ENCODE measurements at places on chromosomes 1 and 21.
A peak's percentile ranks its signal among the peaks of the same experiment; 100 is the strongest.

DNA sequence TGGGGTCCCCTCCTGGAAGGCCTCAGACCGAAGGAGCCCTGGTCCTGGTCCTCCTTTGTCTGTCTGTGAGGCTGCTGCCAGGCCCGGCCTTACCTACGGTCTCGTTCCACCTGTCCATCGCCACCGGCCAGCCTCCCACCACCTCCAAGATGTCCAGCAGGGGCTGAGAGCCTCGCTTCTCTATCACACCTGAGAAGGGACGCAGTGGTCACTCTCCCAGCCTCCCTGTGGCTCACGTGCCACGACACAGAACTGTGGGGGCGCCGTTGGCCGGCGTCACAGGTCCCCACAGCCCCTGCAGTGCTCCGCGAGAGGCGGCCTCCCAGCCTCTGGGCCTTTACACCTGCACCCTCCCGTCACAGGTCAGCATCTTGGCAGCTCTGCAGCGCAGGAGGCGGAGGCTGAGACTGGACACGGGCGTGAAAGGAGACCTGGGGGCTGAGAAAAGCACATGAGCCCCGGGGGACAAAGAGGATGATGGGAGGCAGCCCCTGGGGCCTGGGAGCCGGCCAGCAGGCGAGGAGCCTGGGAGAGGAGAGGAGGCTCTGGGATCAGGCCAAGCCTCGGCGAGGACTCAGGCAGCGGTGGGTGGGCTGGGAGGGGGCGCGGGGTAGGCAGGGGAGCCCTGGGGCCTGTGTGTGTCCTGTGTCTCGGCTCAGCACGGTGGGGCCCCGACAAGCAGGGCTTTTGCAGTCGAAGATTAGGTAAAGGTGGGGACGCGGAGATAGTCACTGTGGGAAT is 20.5 kb downstream of the PRXL2B start:
- no peak for DNase-seq

DNA sequence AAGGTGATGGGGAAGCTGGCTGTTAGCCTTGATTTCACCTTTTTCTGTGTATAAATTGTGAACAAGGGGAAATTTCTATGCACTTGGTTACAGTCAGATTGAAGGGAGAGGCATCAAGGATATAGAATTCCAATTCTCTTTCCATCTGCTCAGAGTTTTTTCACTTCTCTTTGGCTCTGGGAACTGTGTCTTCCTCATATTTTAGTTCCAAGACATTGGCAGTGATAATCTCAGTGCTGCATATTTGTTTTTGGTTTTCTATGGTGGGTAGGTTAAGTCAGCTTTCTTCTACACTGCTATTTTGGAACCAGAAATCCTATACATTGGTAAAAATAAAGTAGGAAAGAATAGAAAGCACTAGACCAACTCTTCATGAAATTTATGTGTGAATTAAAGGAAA is 569.6 kb upstream of the CXADR start:
- DNase-seq = no peak

GRCh38 chr1:30174499-30174898 is 548.9 kb downstream of the MATN1 start:
- DNase-seq = no peak

GRCh38 chr1:26583646-26584485 is 54.3 kb downstream of the RPS6KA1 start:
- DNase-seq = peak; percentile 1

DNA sequence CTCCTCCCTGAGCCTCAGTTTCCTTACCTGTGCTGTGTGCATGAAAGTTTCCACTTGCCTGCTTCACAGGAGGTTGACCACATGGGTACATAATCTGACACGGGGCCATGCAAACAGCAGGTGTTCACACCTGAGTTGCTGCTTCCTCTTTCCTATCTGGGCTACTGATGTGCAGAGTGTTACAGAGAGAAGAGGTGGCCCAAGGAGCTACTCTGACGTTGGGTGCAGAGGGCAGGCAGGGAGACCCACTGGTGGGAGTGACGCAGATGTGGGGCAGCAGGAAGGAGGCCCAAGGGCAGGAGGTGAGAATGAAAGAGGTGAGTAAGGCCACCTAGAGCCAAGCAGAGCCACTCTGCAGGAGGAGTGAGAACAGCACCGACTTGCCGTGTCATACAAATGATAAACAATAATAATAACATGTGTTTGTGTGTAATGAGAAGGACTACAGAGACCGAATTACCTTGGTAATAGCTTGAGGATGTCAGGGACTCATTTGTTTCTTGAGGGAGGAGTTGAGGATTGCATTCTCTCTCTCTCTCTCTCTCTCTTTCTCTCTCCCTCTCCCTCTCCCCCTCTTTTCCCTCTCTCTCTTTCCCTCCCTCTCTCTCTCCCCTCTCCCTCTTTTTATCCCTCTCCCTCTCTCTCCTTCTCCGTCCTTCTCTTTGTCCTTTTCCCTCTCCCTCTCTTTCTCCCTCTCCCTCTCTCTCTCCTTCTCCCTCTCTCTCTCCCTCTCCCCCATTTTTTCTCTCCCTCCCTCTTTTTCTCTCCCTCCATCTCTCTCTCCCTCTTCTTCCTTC is 87.4 kb upstream of the IGSF21 start:
- no peak for DNase-seq

GRCh38 chr1:72412286-72412685 is 129.9 kb upstream of the NEGR1 start:
- no peak for DNase-seq

DNA sequence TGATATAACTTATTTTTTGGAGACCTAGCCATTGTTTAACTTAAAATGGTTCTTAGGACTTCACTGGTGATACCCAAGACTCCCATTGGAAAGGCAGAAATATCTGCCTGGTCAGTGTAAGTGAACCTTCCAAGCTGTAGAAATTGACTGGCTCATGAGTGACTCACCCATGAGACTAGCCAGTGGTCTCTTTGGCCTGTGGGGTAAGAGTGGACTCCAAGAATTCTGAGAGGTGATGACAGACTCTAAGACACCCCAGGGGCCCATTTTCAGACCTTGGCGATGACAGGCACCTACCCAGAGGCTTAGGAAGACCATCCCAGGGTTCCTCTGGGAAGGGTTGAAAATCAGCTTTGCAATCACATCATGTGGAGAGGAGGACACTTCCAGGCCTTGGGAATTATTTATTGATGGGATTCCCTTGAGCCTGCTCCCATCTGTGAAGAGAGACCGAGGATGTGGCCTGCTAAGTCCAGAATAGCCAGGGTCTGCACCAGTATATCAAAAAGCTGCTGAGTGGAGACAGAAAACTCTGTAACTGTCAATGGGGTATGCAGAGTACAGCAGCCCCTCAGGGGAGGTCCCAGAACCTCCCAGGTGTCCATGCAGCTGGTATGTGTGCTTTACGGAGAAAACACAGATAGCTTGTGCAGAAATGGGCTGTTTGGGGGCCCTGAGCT is 78.9 kb downstream of the KAZN start:
- no peak for DNase-seq

DNA sequence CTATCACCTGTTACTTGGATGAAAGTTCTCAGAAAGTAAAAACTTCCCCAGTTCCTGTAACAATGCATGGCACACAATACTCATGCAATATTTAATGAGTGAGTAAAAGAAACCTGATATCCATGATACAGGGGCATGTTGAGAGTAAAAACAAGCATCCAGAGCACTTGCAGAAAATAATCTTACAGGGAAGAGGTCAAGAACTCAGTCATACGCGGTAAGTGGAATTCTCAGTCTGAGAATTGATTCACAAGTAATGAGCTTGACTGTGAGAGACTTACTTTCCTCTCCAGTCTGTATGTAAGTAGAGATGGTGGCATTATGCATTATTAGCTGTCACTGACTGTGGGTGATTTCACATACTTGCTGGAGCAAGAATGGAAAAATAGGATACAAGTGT is 976.9 kb downstream of the BRINP3 start:
- no peak for DNase-seq

DNA sequence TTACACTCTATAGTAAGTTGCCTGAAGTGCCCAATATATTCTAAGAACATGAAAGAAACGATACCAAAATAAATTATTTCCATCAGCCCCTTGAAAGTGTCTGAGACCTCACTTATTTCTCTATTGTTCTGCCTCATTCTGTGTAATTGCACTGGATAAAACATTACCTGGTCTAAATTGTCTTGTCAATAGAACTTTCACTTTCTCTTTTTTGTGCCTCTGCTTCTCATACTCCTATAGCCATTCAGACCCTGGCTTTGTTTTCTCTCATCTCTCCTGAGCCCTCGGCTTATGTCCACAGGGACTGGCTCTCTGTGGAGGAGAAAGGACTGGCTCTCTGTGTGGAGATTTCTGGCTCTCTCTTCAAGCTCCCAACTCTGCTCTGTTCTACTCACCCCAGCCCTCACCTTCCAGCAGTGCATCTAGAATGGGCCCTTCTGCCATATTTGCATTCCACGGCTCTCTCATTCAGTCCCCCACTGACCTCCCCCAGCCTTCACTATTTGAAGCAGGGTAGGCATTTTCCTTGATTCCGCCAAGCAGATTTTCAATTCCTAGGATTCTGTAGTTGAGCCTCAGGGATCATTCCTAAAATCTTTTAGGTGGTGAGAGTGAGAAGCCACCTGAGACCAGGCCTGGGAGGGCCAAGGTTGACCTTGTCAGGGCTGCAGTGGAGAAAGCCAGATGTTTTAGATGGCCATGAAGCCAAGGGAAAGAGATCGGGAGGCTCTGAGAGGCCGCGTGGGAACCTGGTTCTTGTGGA is 15.9 kb upstream of the GALNT2 start:
- DNase-seq = no peak

- no peak for DNase-seq
These were observed 139.1 kb upstream of the ZC3H11B start for GRCh38 chr1:219751870-219752507.

- no peak for DNase-seq
These were observed 60.0 kb downstream of the FBXO2 start for GRCh38 chr1:11594222-11594621.

- no peak for DNase-seq
These were observed 169.3 kb downstream of the CAMTA1 start for GRCh38 chr1:6954591-6954990.

GRCh38 chr1:193525411-193525810 is 339.0 kb upstream of the B3GALT2 start:
- no peak for DNase-seq

DNA sequence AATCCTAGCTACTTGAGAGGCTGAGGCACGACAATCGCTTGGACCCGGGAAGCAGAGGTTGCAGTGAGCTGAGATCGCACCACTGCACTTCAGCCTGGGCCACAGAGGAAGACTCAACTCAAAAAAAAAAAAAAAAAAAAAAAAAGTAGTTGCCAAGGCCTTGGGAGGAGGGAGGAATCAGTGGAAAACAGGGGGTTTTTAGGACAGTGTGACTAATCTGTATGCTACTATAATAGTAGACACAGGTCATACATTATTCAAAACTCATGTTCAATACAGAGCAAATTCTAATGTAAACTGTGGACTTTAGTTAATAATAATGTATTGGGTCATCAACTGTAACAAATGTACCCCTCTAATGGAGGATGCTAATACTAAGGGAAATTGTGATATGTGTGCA is 51.7 kb upstream of the CTPS1 start:
- DNase-seq = no peak

- DNase-seq = no peak
These were observed 16.3 kb downstream of the RNF19B start for GRCh38 chr1:32948390-32948722.

GRCh38 chr1:189775343-189775742 is 702.3 kb downstream of the BRINP3 start:
- DNase-seq = peak; percentile 82

DNA sequence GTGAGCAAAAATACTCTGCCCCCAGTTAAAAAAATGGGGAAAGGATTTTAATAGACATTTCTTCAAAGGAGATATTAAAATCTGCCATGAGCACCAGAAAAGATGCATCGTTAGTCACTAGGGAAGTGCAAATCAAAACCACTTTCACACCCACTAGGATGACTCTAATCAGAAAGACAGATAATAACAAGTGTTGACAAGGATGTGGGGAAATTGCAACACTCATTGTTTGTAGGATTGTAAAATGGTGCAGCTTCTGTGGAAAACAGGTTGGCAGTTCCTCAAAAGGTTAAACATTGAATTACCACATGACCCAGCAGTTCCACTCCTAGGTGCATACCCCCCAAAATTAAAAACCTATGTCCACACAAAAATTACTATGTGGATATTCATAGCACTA is 112.3 kb downstream of the KCNJ6 start:
- DNase-seq = no peak

- DNase-seq = no peak
These were observed 12.1 kb downstream of the INKA2 start for GRCh38 chr1:111727056-111727455.

GRCh38 chr1:32500387-32501209 is 35.7 kb downstream of the ZBTB8B start:
- DNase-seq = peak; percentile 11

- no peak for DNase-seq
These were observed 27.1 kb downstream of the FAM78B start for GRCh38 chr1:166139735-166140134.

GRCh38 chr1:217021956-217022355 is 298.7 kb upstream of the ESRRG start:
- no peak for DNase-seq

- no peak for DNase-seq
These were observed 96.3 kb upstream of the SLC25A33 start for GRCh38 chr1:9442986-9443385.

DNA sequence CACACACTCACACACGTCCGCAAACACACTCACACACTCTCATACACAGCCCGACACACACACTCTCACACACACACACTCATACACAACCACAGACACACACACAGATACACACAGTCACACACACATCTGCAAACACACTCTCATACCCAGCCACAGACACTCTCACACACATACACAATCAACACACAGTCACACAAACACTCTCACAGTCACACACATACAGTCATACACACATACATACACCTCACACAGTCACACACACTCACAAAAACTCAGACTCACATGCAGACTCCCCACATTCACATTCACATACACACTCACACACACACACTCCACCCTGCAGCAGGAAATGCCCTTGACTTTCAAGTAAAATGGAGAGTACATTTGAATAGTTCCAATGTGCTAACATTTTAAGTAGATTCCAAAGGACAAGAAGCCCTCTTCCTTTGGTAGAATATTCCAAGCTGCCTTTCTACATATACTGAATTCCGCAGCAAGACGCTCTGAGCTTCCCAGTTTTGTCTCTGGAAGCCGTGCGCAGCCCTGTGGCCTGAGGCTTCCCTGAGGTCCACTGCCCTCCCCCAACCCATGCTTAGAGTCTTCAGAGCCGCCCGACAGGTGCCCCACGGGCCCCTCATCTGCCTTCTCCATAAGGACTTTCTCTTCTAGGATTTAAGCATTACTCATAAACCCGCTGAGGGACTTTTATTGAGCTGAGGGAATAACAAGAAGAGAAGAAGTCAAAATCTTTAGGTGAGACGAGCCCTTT is 9.7 kb downstream of the BATF3 start:
- no peak for DNase-seq

All from A172 (cell line).